Fibroblast of lung (primary cell): ENCODE measurements at places on chromosomes 4 and X.

GRCh38 chrX:118974088-118974907, at the start of gene LONRF3:
Gene LONRF3, plus strand, starts transcription at chrX:118974618. Its CDS starts 163 bp downstream, at chrX:118974781.
- DNase-seq = peak; percentile 28

DNA sequence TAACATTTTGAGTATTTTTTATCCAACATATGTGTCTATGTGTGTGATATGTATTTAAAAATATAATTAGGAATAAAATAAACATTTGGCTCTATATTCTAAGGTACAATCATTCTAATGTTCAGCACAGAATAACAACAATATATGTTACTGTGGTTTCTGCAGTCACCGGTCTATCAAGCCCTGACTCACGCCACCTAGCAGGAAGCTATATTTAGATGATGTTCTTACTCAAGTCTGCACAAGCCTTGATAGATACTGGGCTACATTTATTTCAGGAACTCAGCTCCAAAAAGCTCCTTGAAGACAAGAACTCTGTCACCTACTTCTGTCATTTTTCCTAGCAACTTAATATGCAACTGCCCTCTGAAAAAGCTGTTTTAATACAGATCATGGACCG, 152.0 kb upstream of the FTHL17 start:
- DNase-seq = peak; percentile 81

DNA sequence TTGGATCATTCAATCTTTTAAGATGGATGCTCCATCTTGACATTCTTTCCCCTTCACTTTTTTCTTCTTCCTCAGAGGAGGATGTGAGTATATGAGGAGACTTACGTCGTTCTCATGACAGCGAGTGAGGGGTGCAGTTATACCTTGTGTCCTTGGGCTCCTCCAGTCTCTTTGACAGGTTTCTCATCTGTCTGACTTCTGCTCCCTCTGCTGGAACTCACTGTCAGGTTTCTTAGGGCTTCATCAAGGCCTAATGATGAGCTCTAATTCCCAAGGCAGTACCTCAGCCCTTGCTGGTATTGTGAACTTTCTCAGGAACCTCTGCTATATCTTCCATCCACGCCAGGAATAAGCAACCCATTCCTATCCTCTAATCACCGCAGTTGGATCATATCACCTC, 237.8 kb upstream of the ADGRL3 start:
- DNase-seq = peak; percentile 9

GRCh38 chr4:68865188-68865638, 49.4 kb downstream of the UGT2B10 start:
- no peak for DNase-seq

DNA sequence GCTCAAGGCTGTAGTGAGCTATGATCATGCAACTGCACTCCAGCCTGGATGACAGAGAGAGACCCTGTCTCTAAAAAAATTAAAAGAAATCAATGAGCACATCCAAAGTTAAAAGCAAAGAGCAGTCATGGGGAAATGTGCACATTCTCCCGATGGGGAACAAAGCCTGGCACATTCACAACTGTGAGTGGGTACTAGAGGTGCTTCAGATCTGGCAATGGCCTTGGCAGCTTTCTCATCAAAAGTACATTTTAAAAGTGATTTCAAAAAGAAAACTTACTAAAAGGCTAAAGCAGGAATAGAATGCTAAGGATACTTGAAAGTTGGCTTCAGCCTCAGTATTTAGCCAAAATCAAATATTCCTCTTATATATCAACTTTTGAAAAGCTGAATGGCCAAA, 145.9 kb upstream of the MAOA start:
- DNase-seq = no peak

- DNase-seq = no peak
Observed at GRCh38 chr4:6740347-6740746, 24.4 kb downstream of the BLOC1S4 start.

- peak; percentile 76 for DNase-seq
Observed at GRCh38 chr4:72319601-72320021, 249.4 kb downstream of the ADAMTS3 start.

GRCh38 chr4:24932515-24933225, 19.8 kb upstream of the CCDC149 start:
- no peak for DNase-seq

DNA sequence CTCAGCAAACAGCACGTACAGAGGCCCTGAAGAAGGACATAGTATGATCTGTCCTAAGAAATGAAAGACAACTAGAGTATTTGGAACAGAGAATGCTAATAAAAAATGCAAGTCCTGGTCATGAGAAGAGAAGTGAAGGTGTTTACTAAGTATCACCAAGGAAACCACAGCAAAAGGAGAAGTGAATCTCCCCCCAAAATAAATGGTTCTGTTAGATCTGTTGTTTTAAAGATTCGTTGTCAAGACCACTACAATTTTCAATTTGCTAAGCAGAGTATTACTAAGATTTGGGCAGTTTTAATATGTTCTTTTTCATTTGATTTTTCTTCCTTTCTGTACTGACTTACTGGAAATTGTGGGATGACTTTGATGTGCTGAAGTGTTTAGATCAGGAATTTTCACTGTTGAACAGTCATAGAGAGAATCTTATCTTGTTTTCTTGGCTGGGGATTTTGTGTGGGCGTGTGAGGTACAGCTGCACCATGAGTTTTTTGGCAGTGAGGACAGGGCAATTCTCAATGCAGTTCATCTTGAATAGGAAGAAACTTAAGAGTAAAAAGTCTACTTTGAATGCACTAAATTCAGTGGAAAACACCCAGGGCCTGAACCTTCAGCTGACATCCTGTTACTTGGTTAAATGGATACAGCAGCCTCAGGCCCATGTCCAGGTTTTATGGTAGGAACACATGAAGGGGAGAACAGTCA, 132.2 kb downstream of the STIM2 start:
- peak; percentile 65 for DNase-seq

GRCh38 chr4:7903791-7904516, 35.7 kb downstream of the AFAP1 start:
- DNase-seq = peak; percentile 78

DNA sequence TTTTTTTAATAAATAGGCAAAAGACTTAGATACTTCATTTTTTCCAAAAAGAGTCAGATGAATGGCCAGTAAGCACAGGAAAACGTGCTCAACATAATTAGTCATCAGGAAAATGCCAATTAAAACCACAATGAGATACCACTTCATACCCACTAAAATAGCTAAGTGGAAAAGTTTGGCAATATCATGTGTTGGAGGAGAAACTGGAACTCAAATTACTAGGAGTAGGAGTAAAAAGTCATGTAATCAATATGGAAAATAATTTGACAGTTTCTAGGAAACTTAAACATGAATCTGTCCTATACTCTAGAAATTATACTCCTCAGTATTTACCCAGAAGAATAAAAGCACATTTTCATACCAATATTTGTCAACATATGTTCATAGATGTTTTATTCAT, 449.8 kb downstream of the INPP4B start:
- DNase-seq = peak; percentile 64

- peak; percentile 8 for DNase-seq
Observed at GRCh38 chrX:106670631-106671030, 55.9 kb upstream of the RNF128 start.

DNA sequence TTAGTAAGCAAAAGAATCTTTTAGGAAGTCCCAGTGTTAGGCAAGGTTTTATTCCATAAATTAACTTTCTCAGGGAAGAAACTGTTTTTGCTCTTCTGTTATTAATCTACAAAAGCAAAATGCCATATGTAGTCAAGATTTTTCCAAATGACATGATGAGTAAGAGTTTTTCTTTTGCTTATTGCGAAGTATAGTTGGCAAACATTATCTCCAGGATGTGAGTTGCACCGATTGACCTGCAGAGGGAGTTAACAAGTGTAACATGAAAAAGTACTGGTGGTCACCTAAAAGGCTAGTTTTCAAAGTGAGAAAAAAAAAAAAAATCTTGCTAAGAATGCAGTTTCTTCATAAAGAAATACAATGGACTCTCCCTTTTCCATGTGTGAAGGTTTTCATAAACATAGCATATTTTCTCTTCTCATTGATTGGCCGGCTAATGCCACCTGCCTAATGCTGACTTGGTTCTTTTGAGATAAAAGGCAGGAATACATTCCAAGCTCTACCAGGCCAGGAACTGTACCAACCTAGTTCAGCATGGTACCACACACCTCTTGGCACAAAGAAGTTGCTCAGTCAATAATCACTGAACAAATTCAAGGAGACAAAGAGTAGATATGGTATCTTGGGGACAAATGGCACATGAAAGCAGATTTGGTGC, 100.2 kb downstream of the LNX1 start:
- peak; percentile 84 for DNase-seq

GRCh38 chrX:123860983-123861382, 1.1 kb downstream of the XIAP start:
- DNase-seq = peak; percentile 46

DNA sequence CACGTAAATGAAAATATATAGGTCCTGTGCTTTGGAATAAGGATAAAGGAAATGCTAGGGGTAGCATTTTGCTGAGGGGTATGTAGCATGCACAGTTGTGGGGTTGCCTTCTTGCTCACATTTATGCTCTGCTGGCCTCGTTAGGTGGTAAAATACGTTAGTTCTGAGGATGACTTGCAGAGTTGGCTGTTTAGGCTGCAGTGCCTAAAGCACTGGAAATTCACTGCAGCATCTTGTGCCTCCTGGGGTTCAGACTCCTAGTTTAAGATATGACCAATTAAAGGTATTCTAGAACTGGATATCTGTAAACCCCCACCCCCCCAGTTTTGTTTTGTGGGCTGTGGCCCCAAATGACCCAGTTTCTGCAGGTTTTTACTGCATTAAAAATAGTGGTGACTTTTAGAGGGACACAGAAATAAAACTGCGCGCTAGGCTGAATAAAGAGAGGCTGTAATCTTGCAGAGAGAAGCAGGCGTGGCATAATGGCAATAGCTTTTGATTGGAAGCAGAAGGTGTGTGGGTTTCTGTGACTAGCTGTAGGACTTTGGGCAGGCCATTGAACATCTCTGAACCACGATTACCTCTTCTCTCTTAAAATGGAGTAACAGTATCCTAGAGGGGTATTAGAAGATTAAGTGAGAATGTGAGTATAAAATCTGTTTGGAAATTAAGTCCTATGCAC, 79.3 kb downstream of the REPS2 start:
- no peak for DNase-seq

DNA sequence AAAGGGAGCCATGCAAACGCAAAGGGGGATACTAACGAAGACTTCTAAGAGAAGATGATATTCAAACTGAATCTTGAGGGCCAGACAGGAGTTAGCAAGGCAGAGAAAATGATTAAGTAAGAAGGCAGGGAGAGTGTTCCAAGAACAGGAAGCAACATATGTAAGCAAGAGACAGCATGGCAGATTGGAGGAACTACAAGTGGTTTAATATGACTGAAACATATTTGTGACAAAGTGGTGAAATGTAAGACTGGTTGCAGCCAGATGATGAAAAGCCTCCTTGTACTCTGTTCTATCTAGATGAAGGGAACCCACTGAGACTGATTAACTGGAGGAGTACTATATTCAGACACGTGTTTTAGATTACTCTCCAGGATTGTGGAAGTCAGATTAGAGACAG, 116.6 kb upstream of the DIAPH2 start:
- no peak for DNase-seq

DNA sequence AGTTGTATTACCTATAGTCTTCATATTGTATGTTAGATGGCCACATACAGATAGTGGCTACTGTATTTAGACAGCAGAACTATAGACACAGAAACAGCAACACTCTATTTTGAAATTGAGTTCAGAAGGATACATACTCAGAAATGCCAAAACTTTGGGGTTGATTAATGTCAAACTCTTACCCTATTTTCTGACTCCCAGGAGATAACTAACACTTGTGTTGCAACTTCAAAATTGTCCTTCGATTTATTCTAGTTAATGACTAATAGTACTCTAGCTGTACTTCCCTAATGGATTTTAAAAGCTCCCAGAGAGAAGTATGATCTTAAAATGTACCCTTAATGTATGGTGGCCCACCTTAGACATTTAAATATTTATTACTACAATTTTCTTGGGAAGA, 229.9 kb upstream of the UGT8 start:
- DNase-seq = no peak

DNA sequence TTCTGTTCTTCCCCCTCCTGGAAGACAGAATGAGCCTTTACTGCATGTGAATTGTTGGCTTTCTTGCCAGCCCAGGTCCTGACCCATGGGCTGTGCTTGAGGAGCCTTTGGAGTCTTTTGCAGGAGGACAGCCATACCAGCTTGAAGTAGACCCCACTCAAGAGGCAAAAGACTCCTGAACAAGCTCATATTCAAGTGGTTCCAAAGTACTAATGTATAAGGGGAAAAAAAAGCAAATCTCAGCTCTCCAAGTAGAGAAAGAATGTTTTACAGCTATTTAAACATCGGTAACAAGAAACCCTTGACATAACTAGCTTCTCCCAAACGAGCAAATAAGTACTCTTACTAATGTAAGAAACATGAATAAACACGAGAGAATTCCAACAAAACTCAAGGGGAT, 174.9 kb upstream of the MXRA5 start:
- peak; percentile 67 for DNase-seq

DNA sequence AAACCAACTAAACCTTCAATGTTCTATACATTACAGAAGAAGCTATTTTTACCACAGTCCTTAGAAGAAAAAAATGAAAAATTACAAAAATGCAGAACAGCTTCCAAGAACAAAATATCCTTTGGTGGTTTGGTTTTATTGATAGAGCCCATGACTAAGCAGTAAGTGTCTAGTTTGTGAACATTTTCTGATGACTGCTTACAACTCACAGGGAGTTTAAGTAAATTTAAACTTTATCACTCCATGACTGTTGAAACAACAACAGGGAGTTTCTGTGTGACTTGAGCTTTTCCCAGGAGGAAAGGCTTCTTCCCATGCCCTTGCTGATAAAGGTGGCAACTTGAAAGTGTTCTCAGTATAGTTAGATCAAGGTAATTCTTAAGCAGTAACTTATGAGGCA, 2.9 kb downstream of the PF4 start:
- DNase-seq = peak; percentile 92

DNA sequence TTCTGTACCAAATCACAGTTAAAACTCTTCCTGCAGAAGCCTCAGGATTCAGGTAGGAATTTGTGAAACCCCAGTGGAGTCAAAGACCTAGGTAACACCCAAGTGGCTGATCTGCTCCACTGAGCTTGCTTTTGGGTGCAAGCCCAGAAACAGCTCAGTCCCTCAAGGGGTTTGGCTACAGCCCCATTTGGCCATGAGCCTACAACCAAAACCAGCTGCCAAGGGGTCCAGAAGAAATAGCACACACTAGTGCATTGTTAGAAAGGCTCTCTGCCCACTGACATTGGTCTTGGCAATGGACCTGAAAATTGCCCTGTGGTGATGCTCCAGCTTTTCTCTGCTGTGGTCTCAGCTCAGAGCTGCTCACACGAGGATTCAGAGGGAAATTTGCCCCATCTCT, 577.4 kb upstream of the INTU start:
- DNase-seq = peak; percentile 88

DNA sequence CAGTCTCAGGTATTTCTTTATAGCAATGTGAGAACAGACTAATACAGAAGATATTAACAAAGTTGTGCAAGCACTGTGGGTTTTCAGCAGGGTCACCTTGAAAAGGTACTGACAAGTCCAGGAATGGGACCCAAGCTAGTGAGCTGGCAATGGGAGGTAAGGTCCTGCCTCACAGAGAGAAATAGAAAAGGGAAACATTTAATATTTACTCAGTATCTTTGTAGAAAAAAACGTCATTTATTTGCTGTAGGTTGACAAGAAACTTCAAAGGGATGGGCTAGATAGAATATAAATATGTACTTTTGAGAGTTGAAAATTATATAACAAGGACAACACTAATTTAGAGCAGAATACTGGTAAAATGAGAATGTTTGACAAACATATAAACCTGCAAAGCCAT, 89.0 kb downstream of the GPRIN3 start:
- no peak for DNase-seq

GRCh38 chr4:107888237-107888636, 43.1 kb upstream of the CYP2U1 start:
- DNase-seq = no peak
